ENCODE measurements at places on chromosomes 7 and 10.

- no peak for DNase-seq
These were observed 101.1 kb downstream of the MAGI2 start for GRCh38 chr7:79352323-79352722.

GRCh38 chr7:106083717-106084116 lies 28.4 kb downstream of the SYPL1 start:
- no peak for DNase-seq

- DNase-seq = no peak
These were observed 398.6 kb upstream of the AUTS2 start for GRCh38 chr7:69199661-69200060.

DNA sequence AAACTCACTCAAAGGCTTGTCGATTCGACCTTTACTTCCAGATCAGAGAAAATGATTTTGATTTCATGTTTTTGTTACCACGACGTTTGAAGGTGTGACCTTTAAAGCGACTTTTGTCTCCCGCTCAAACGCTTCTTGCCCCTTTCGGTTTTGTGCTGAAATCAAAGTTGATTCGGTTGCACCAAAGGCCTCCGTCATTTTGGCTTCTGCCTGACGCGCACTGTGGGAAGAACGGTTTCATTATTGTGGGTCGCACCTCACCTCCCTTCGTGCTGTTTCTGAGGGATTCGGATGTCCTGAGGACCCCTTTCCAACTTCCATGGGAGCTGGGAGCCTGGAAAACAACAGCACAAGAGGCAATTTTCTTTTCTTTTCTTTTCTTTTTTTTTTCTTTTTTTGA lies 176.9 kb downstream of the DNAJB6 start:
- no peak for DNase-seq

GRCh38 chr7:26043801-26044200 lies 108.2 kb upstream of the NFE2L3 start:
- no peak for DNase-seq

DNA sequence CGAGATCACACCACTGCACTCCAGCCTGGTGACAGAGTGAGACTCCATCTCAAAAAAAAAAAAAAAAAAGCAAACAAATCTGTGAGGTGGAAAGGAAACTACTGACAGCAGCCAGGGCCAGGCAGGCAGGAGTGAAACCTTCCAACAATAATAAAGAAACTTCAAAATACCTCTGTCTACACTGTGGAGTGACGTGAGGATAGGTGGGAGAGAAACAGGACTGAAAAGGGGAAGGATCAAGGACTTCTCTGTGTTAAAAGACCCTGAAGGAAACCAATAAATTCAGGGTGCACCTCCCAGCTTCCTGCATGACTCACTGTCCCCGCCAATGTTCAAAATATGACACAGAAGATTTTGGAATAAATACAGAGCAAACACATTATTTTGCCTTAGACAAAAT lies 82.9 kb downstream of the KIAA1549 start:
- DNase-seq = no peak

DNA sequence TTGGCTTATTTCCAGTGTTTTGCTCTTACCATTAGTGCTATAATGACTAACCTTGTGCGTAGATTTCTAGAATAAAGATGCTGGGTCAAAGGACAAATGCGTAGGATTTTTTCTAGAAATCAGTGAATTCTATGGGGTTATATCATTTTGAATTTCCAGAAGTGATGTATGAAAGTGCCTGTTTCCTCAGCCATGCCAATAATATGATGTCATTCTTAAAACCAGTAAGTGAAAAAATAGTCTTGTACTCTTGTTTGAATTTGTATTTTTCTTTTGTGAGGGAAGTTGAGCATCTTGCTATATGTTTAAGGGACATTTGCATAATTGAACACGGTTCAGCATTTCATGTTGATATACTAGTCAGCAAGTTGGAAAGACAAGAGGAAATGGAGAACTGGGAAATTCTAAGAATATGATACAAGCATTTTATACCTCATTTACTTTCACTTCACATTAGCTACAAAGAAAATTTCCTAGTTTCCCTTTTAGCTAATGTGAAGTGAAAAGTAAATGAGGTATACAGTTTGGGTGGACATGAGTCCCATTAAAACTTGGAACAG lies 3.8 kb upstream of the DNAH11 start:
- DNase-seq = no peak

GRCh38 chr7:131007439-131008330 lies 273.7 kb upstream of the KLF14 start:
- DNase-seq = peak; percentile 16

DNA sequence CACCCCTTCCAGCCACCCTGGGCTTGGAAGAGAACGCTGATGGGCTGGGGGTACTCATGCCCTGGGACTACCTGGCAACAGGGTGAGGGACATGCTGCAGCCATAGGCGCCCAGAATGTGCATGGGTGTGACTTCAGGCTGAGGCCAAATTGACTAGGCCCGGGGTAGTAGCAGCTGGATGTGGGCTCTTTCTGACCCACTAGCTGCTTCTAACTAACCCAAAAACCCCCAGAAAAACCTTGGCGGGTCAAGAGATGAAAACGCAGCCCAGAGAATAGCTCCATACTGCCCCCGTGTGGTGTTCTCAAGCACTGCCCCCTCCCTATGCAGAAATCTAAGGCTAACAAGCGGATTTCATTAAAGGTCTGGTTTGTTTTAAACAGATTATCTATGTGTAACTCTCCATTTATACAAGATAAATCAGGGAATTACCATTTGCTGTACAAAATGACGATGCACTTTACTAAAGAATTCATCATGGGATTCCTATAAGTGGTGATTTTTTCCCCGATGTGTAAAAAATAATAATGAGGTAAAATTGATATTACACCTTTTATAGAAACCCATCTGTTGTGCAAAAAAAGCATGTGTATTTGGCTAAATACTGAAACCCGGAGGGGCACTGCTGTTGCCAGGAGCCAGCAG lies 4.2 kb downstream of the SMARCD3 start:
- DNase-seq = no peak

- DNase-seq = no peak
These were observed 256.2 kb upstream of the CACNA2D1 start for GRCh38 chr7:82699773-82700186.

DNA sequence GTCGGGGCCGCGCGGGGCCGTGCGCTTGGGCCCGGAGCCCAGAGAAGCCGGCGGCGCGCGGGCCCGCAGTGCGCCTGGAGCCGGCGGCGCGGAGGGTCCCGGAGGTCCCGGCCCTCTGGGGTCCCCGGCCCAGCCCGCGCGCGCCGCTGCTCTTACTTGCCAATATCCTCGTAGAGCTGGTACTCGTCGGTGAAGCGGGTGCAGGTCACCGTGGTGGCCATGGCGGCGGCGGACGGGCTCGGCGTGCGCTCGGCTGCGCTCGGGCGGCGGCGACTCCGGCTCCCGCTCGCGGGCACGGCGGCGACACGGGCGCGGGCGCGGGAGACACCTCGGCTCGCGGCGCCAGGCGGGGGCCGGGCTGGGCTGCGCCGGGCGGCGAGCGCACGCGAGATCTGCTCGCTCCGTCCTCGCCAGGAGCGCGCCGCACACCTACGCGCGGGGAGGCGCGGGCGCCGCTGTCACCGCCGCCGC lies at the start of gene CAMK2B:
Gene CAMK2B (minus strand): TSS at position 394 of the 471 bp plus-strand sequence. CDS start 173 bp downstream, at position 221.
- DNase-seq = no peak

- DNase-seq = no peak
These were observed 442 bp downstream of the ANKRD2 start for GRCh38 chr10:97573021-97573420.

DNA sequence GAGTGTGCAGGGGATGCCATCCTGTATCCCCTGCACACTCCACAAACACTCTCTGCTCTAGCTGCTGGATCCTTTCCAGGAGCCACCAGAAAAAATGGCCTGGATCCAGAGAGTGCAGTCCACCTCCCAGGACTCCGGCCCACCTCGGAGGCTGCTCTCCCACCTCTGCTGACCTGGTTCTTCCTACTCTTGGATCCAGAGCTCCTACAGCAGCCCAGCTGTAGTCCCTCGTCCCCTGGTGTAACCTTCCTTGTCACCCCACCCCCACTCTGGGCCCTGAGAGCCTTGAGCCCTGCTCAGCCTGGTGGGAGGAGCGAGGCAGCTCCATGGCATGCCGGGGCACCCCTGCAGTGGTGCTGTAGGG lies 54.4 kb downstream of the GOLGA7B start:
- DNase-seq = no peak

- DNase-seq = no peak
These were observed 108.7 kb downstream of the RAPGEF5 start for GRCh38 chr7:22248111-22248809.

GRCh38 chr10:113127261-113127900 lies 177.3 kb downstream of the TCF7L2 start:
- no peak for DNase-seq

- DNase-seq = no peak
These were observed 32.5 kb downstream of the DYDC1 start for GRCh38 chr10:80324086-80324485.

- DNase-seq = no peak
These were observed 30.5 kb upstream of the FBXW4 start for GRCh38 chr10:101725296-101726114.

DNA sequence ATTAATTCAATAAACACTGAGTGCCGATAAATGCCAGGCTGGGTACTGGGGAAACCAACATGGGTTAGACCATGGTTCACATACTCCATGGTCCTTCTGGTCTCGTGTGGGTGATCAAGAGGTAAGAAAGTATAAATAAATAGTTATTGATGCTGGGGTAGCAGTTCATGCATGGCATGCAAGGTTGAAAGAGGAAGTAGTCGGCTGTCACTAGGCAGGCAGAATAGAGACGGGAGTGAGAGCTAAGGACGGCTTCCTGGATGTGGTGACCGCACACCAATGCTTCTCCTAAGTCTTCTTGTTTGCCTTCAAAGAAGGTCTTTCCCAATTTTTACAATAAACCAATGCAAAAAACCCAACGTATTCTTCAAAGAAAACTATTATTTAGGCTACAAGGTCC lies 208.6 kb downstream of the ADAM12 start:
- DNase-seq = no peak

DNA sequence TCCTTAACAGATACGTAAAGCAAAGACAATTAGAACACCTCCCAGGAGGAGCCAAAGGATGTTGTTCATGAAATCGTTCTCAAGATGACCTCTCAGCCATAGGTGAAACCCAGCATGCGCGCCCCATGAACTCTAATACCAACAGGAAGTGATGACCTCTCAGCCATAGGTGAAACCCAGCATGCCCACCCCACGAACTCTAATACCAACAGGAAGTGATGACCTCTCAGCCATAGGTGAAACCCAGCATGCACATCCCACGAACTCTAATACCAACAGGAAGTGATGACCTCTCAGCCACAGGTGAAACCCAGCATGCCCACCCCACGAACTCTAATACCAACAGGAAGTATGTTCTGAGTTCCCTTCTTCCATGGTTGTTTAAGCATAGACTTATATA lies 205.2 kb upstream of the ADARB2 start:
- no peak for DNase-seq

DNA sequence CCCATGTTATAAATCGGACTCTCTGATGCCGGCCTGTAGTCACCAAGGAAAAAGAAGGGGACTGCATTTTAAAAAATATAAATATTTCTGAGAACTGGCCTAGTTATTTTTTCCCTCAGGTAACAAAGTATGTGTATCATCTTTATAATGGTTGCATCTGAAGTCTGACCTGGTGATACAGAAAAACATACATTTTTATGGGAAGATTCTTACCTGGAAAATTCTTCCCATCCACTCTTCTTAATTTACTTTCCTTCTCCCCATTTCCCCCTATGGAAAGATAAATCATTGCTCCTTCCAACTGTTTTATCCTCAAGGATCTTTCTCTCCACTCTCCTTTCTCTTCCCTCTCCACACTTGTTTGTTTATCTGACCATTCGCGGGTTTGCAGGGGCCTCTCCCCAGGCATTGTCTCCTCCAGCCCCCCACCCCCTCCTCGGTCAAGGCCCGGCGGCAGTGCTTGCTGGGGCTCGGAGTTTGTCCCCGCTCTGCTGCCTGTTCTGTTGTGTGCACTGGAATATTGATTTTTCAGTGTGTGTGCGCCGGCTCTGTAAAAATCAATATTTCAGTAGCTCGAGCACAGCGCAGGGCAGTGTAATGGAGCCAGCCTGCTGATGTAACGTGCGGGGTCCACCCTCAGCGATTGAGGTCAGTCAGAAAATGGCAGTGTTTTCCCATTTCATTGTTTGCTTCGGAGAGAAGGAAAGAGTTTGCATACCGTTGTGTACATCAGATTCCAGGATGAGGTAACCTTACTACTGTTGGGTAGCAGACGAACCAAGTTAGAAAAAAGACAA lies 199.5 kb upstream of the NFE2L3 start:
- no peak for DNase-seq

- peak; percentile 59 for DNase-seq
These were observed 22.5 kb downstream of the CTBP2 start for GRCh38 chr10:125137601-125138438.

DNA sequence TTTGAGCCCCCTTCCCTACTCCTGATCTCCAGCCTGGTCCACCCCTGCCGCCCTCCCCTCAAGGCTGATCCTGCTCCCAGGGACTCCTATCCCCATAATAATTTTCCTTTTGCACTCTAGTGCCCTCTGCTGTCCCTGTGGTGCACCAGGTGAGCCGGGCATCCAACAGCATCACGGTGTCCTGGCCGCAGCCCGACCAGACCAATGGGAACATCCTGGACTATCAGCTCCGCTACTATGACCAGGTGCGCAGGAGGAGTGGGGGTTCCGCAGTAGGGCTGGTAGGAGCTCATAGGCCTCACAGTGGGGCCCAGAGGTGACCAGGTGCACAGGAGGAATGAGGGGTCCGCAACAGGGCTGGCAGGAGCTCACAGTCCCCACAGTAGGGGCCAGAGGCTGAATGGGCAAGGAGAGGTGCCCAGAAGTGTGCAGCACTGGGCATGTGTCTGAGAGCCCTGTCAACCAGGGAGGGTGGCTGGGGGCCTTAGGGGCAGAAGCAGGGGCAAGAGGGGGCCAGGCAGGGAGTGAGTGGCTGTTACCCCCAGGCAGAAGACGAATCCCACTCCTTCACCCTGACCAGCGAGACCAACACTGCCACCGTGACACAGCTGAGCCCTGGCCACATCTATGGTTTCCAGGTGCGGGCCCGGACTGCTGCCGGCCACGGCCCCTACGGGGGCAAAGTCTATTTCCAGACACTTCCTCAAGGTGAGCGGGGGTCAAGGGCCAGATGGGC lies 11.7 kb downstream of the EPHB6 start:
- DNase-seq = no peak

GRCh38 chr10:121994429-121994941 lies 5.5 kb downstream of the TACC2 start:
- DNase-seq = no peak

GRCh38 chr7:155832581-155832981 lies 20.3 kb upstream of the SHH start:
- DNase-seq = no peak

DNA sequence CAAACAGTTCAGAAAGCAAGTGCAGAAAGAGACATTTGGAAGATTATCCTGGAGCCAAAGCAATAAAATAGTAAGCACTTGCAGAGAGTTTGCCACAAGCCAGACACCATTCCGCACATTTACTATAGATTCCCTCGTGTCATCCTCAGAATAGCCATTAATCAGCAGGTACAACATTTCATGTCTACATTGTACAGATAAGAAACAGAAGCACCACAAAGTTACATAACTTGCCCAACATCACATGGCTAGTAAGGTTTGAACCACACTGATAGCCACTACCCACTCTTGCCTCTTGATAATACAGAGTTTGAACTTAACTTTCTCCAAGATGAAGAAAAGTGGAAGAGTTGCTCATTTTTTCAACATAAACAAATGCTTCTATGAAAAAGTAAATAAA lies 40.6 kb upstream of the GHITM start:
- DNase-seq = no peak
